ENCODE measurements at places on chromosomes 2 and 18.
A peak's percentile ranks its signal among the peaks of the same experiment; 100 is the strongest.

- DNase-seq: no peak
Observed at GRCh38 chr2:119766944-119767343, 7.2 kb downstream of the PTPN4 start.

- DNase-seq: no peak
Observed at GRCh38 chr2:47452761-47453160, 49.8 kb downstream of the MSH2 start.

DNA sequence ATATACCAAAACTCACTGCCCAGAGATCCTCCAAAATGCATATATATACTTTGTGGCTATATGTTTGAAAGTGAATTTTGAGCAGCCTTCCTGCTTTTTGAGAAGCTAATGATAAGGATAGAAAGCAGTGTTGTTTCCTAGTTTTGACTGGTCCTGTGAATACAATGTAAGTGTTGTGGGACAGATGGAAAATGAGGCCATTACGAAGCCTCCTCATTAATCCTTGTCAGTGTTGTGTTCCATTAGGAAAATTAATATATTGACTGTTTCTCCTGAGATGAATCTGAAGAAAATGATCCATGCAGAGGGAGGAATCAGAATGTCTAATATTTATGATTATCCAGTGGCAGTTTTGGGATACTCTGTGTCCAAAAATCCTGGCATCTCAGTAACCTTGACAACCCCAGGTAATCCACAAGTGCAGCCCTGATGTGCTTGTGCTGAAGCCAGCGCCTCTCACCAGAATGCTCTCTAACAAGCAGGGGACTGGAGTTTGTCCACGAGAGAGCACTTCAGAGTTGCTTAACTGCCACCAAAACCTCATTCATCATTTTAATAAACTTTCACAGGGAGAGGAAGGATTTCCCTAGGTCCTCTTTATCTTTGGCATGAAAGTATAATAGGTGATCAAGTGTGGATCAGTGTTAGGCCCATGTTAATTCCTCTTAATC, 418.6 kb downstream of the CMPK2 start:
- DNase-seq: no peak

DNA sequence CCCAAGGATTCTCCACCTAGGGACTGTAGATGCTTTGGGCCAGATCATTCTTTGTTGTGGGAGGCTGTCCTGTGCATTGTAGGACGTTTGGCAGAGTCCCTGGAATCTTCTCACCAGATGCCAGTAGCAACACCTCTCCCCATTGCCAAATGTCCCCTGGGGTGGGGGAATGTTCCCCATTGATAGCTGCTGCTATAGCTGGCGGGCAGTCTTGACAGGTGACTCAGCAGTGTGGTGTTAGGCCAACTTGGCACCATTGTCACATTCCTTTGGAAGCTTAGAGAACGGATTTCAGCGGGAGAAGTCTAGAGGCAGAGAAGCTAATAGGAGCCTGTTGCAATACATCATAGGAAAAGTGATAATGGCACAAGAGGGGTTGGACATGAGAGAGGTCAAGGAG, 495.7 kb upstream of the SMIM21 start:
- DNase-seq: no peak

DNA sequence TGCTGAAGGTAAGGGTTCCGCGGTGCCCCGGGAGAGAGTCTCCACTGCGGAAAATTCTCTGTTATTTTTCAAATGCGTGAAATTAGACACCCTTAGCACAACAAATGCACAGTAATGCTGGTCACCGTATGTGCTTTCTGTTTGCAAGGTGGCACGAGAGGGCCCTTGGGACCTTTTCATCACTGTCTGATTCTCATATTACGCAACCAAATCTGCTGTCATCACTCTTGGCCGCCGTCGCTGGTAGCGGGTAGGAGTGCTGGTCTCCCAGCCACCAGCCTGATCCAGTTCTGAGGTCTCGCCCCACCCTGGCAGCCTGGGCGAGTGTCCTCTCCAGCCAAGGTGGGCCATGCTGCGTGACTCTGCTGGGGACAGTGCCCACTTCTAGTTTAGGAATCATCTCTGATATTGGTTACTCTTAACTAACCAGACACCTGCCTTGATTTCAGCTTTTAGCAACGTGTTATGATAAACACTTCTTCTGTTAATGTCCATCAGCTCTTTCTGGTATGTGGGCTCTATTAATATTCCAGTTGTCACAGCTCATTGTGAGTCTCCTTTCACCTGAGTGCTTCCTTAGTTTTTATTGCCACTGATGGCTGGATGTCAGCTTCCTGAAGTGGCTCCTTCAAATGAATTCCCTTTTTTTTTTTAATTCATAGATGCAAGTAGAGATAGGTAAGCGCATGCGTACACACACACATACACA, 199.4 kb downstream of the GBX2 start:
- no peak for DNase-seq

DNA sequence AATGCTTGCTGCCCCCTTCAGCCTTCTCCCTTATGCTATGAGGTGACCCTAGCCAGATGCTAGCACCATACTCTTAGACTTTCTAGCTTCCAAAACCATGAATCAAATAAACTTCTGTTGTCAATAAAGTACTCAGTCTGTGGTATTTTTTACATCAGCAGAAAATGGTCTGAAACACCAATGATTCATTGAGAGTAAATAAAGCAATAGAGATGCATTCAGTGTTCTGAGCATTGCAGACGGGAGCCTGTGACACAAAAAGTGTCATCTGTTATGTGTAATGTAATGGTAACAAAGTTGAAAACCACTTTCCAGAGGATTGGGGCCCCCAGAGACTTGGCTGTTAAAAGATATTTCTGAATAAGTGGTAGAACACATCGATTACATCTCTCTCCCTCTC, 758.0 kb upstream of the NRXN1 start:
- no peak for DNase-seq

GRCh38 chr2:61694312-61695274, 156.4 kb upstream of the XPO1 start:
- DNase-seq: peak; percentile 60

DNA sequence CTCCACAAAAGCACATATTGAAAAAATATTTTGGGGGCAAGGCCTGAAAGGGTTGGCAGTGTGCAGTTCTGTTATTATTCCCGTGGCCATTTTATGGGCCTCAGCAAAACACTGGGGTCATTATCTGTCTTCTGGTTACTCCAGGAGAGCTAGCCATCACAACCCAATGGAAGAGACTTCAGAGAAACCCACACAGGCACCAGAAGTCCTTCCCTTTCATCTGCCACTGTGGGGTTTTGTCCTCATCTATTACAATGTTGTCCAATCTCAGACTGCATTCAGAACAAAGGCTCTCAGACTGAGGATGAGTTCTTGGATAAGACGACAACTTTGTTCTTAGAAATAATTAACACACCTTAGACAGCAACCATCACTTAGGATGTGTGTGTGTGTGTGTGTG, 98.4 kb downstream of the PIEZO2 start:
- no peak for DNase-seq

- DNase-seq: no peak
Observed at GRCh38 chr2:110153416-110153815, 37.8 kb upstream of the MALL start.

DNA sequence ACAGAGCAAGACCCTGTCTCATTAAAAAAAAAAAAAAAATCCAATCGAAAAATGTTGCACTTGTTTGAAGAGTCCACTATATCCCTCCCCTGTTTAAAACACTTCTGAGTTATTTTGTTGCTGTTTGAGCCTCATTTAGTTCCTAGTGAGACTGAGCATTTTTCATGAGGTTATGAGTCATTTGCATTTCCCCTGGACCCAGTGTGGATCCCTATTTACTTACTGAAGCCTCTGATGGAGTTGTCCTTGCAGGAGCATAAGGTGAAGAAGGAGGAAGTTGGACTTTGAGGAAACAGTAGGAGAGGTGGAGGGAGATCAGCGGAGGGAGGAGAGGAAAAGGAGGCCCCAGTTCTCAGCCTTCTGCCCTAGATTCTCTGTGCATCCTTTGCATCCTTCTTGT, 5.1 kb downstream of the CXCR1 start:
- no peak for DNase-seq

GRCh38 chr18:490024-490366, 10.5 kb downstream of the COLEC12 start:
- no peak for DNase-seq

- DNase-seq: no peak
Observed at GRCh38 chr18:76801567-76802505, 20.5 kb upstream of the ZNF236 start.

DNA sequence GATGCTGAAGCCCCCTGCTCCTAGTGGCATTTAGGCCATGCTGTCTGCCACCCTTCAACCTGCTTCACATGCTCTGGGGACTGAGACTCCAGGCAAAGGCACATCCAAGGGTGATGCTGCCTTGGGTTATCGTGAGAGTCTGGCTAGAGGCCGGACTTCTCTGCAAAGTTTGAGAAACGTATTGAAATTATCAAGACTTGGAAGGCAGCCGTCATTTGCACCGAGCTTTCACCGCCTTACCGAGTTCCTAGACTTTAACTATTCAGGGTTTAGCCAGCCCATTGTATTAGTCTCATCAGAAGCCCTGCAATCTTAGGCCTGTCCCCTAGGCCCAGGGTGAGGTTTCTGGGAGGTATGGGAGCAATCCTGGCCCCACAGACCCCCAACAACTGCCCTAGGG, 34.0 kb downstream of the RDH14 start:
- no peak for DNase-seq

DNA sequence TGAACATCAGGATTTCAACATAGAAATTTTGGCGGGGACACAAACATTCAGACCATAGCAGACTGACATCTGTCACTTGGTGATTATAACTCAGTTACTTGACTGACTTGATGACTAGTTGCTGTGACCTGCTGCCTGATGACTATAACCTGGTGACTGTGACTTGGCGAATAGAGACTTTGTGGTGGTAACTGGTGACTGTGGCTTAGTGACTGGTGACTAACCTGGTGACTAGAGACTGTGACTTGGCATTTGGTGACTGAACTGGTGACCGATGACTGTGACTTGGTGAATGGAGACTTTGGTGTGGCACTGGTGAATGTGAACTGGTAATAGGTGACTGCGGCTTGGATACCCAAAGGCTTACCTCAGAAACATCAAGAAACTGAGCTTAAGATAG, 563.1 kb upstream of the FAM98A start:
- DNase-seq: no peak

DNA sequence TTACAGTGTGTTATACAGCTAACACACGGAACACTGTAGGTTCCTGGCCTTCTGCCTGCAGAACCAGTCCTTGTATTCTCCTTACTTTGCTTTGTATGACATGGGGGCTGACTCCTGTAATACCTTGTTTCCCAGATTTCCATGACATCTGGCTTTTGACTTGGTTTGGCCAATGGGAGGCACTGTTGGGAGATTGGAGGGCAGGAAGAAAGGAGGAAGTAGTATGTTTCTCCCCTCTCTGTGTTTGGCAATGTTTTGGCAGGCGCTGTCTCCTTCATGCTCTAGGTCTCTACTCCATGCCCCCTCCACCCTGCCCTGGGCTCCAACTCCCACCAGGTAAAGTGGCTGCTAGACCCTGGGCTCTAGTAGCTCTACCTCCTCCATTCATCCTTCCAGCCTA, 331.1 kb upstream of the SLC14A2 start:
- DNase-seq: no peak

DNA sequence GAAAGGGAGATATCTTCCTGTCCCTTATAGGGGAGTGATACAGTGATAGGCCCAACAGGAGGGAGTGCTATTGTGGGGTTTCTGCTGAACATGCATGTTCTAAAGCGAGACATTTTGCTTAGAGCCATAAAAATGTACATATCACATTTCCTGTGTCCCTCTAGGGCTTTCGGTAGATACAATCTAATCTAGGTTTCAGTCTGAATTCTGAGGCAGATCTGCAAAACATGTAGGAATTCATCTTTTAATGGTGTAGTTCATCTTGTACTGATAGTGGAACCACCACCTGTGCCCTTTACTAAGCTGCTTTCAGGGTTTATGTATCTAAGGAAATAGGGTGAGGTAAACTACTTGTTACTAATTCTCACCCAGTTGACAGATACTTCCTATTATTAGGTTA, 73.8 kb downstream of the SPTBN1 start:
- no peak for DNase-seq

DNA sequence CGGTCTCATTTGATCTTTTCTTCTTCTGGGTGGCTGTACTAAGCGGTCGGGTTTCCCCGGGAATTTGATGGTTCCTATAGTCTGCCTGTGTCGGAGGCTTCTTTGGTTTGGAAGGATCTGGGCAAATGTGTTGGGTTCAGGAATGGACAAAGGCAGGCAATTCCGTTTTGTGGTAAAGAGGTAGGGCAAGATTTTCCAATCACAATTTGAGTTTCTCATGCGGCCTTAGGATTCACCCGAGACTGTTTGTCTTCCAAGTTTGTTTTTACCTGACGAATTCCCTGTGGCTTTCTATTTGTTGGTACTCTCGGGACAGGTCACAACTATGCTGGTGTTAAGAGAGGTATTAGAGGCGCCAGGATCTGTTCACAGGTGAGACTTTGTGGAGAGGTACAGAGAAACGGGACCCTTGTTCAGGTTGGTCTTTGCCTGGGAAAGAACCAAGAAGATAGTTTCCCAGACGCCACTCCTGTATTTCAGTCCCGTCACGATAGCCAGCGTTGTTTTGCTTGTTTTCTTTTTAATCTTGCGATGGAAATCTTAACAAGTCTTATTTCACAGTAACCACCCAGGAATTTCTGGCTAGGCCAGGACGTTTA, 3.0 kb downstream of the SP5 start:
- DNase-seq: no peak
